ENCODE measurements at places on chromosomes 2 and 18.

DNA sequence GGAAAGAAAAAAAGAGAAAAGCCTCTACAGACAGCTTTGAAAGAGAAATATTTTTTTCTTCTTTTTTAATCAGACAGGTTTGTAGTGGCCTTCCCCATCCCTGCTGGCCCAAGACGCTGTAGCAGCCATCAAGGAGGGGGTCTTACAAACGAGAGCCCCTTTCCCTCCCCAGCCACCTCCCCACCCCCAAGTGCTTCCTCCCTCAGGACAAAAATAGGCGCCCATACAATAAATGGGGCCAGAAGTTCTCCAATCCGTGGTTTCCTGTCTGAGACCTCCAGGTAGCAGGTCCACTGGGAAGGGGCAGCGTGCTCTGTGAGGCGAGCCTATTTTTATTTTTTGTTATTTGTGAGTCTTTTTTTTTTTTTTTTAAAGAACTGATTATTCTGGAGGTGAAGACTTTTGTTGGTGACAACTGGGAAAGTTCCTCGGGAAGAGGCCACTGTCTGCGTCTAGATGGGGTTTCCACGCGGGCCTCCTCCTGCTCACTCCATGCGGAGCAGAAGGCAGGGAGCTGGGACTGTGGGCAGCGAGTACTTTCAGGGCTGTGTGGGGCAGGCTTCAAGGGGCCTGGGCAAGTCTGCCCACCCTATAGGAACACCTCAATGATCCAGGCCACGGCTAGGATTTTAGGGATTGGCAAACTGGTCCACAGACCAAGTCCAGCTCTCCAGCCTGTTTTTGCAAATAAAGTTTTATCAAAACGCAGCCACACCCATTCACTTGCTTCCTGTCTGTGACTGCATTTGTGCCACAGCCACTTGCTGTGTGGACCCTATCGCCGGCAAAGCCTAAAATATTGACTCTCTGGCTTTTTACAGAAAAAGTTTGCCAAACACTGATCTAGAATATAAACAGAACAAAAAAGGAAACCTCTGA is 139.6 kb downstream of the CTIF start:
- H3K36me3 ChIP-seq = no peaks in the 10 kb centered on the region
- DNase-seq = no peak

GRCh38 chr2:183935005-183935404 is 663.3 kb upstream of the ZNF804A start:
- H3K27ac ChIP-seq = no peak overlapping the region
- H3K4me1 ChIP-seq = no peaks in the 10 kb centered on the region
- no peak overlapping the region for H3K4me3 ChIP-seq
- H3K27me3 ChIP-seq = no peaks in the 10 kb centered on the region

- no peaks in the 10 kb centered on the region for H3K4me1 ChIP-seq
- H3K27ac ChIP-seq = no peak overlapping the region
- no peaks in the 10 kb centered on the region for H3K36me3 ChIP-seq
- no peak overlapping the region for H3K4me3 ChIP-seq
- DNase-seq = no peak
- H3K27me3 ChIP-seq = no peaks in the 10 kb centered on the region
Measured at GRCh38 chr2:50651676-50652075, 380.3 kb downstream of the NRXN1 start.

GRCh38 chr2:86243272-86243671 is 44.0 kb downstream of the MRPL35 start:
- H3K27ac ChIP-seq = peak overlapping the region; percentile 13
- no peak for DNase-seq
- no peak overlapping the region for H3K4me3 ChIP-seq
- H3K27me3 ChIP-seq = no peaks in the 10 kb centered on the region

DNA sequence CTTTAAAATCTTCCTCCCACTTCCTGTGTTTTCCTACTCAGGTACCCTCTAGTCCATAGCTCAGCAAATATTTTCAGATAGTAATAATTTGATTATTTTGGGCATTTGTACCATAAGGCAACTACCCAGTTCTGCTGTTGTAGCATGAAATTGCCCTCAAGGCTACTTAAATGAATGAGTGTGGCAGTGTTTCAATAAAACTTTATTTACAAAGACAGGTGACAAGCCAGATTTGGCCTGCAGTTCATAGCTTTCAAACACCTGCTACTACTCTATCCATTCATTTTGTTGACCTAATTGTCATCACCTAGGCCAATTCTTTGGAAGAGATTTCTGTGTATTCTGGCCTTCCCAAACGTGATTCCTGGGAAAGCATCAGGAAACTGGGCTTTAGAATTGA is 28.9 kb downstream of the NYAP2 start:
- no peak overlapping the region for H3K27ac ChIP-seq
- no peak for DNase-seq
- no peaks in the 10 kb centered on the region for H3K4me1 ChIP-seq
- H3K36me3 ChIP-seq = no peaks in the 10 kb centered on the region
- H3K27me3 ChIP-seq = peaks cover 1% of the 10 kb centered on the region

- DNase-seq = no peak
- H3K27ac ChIP-seq = no peak overlapping the region
- H3K4me3 ChIP-seq = no peak overlapping the region
- H3K4me1 ChIP-seq = no peaks in the 10 kb centered on the region
- H3K36me3 ChIP-seq = no peaks in the 10 kb centered on the region
Measured at GRCh38 chr2:31033032-31033431, 105.2 kb downstream of the GALNT14 start.

DNA sequence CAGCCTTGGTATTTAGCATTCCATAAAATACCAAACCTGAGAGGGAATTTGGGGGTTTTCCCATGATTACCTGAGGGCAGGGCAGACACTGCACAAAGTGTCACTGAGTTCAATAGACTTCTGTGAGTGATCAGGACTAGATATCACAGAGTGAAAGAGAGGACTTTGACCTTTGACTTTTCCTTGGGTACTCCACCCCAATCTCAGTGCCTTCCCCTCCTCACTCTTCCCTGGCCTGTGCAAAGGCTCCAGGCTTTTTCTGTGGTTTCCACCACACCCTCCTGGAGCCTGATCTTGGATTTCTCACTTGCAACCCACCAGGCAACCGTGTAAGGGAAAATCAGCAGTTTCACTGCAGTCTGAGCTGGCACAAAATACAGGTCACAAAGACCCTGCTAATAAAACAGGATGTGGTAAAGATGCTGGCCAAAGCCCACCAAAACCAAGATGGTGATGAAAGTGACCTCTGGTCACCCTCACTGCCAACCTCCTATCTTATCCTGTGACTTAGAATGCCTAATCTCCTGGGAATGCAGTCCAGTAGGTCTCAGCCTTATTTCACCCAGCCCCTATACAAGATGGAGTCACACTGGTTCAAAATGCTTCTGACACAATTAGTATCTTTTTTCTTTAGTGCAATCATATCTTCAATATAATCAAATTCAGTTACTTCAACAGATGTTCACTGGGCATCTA is 64.0 kb downstream of the BOD1L2 start:
- no peaks in the 10 kb centered on the region for H3K36me3 ChIP-seq
- DNase-seq = peak; percentile 95
- H3K27me3 ChIP-seq = no peaks in the 10 kb centered on the region
- H3K4me3 ChIP-seq = no peak overlapping the region
- H3K4me1 ChIP-seq = peaks cover 34% of the 10 kb centered on the region
- H3K27ac ChIP-seq = peak overlapping the region; percentile 76

GRCh38 chr2:207423886-207424285 is 105.9 kb upstream of the CREB1 start:
- no peak for DNase-seq
- H3K27me3 ChIP-seq = no peaks in the 10 kb centered on the region
- H3K36me3 ChIP-seq = no peaks in the 10 kb centered on the region
- H3K4me3 ChIP-seq = no peak overlapping the region
- no peaks in the 10 kb centered on the region for H3K4me1 ChIP-seq
- no peak overlapping the region for H3K27ac ChIP-seq

DNA sequence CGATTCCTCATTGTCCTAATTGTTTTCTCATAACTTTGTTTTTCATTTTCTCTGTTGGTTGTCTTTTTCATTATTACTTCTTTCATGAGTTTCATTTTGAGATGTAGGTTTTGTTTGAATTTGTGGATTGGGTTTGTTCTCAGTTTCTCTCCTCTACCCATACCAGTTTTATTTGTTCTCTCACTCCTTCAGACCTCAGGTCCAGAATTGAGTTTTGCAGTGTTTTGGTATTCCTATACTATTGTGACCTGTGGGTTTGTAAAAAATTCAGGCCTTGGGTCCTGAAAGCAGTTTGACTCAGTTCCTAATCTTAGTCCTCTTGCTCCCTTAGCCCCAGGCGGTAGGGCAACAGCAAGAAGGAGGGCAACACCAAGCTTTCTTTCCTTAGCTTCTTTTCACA is 28.3 kb upstream of the UBE2E3 start:
- no peak overlapping the region for H3K27ac ChIP-seq
- no peaks in the 10 kb centered on the region for H3K27me3 ChIP-seq
- DNase-seq = no peak
- no peak overlapping the region for H3K4me3 ChIP-seq

DNA sequence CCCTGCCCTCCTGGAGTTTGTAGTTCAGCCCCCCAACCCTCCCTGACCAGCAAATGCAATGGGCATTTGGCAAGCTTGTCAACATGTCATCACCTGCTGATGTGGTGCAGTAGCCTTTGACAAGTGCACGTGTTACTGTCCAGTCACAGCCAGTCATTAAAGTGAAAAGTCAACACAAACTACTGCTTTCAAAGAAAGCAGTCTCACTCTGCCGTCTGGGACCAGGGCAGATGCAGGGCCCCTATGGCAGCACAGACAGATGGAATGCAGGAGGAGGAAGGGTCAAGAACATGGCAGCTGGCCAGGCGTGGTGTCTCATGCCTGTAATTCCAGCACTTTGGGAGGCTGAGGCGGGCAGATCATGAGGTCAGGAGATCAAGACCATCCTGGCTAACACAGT is 222.4 kb upstream of the OSR1 start:
- no peaks in the 10 kb centered on the region for H3K36me3 ChIP-seq
- H3K4me1 ChIP-seq = no peaks in the 10 kb centered on the region
- H3K4me3 ChIP-seq = no peak overlapping the region
- H3K27me3 ChIP-seq = no peaks in the 10 kb centered on the region
- no peak overlapping the region for H3K27ac ChIP-seq
- DNase-seq = no peak
